Activated naive CD8-positive, alpha-beta T cell treated with anti-CD3 and anti-CD28 coated beads, Interleukin-2, amount 10 ng/mL, durations not matched to agents 7 days and 5 days (primary cell): ENCODE measurements at places on chromosomes 2 and 18. TPM values are rescaled to one million over a fixed set of nuclear protein-coding genes. Genes with fewer than 3 reads are reported as not detected.

- H3K4me1 ChIP-seq: peaks cover 17% of the 10 kb centered on the region
- peaks cover 12% of the 10 kb centered on the region for H3K27me3 ChIP-seq
- no peak for DNase-seq
- H3K27ac ChIP-seq: no peak overlapping the region
These were observed 95.1 kb downstream of the ALPK2 start for GRCh38 chr18:58533766-58534165.

FN1 gene
- total RNA-seq: 0.71 TPM

DNA sequence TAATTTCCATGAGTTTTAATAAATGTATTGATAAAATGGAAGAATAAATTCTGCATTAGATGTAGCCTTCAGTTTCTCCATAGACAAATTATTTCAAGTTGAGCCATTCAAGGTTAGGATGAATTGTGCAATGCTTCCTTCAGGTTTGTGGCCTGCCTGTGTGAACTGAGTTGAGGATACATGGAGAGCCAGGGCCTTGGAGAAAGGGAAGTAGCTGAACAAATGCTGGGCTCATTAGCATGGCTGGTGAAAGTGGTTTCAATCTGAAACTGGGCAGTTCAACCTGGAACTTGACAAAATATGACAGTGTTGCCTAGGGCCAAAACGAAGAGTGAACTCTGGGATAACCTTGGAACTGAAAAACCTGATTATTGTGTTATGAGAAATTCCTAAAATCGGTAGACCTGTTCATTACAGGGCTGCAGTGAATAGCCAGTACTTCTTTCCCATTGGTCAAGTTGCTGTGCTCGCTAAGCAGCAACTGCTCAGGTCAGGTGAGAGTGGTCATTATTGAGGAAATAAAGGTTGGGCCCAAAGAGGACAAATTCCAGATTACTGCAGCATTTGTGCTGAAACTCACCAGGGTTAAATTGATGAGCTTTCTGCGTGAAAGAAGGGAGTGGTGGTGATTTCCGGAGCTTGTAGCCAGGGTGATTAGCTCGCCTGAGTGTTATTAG lies 12.7 kb downstream of the INPP1 start:
- peaks cover 10% of the 10 kb centered on the region for H3K4me1 ChIP-seq
- no peak overlapping the region for H3K27ac ChIP-seq
- no peak for DNase-seq
- H3K4me3 ChIP-seq: no peak overlapping the region
- peaks cover 1% of the 10 kb centered on the region for H3K36me3 ChIP-seq

TLX2 gene
- total RNA-seq: 0.69 TPM
